ENCODE measurements at places on chromosomes 11 and 22. TPM values are rescaled to one million over a fixed set of nuclear protein-coding genes. Genes with fewer than 3 reads are reported as not detected.

- no peaks in the 10 kb centered on the region for H3K4me1 ChIP-seq
- no peaks in the 10 kb centered on the region for H3K27me3 ChIP-seq
- DNase-seq, result no peak
These were observed 37.3 kb downstream of the KIAA0930 start for GRCh38 chr22:45203150-45203951.

Gene DDI1
- not detected for total RNA-seq

Gene ARHGAP8
- total RNA-seq, result 1.8 TPM

Gene FGF19
- total RNA-seq, result not detected

Gene ELFN2
- total RNA-seq, result 0.76 TPM

DNA sequence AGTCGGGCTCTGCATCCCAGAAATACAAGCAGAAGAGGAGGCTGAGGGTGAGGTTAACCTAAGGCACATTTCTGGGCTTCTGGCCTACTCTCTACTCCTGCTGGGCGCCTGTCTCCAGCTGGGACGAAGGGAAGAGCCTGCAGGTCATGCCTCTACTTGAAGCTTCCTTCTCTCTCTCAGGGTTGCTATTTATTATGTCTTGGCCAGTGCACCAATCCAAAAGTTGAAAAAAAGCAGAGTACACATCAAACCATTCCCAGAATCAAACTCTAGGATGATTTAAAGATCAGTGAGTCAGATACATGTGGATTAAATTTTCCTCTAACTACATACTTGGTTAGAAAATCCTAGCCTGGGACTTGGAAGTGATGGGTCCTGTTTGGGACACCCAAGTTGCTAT, 60.2 kb upstream of the CDON start:
- H3K4me1 ChIP-seq, result peaks cover 7% of the 10 kb centered on the region
- peak overlapping the region; percentile 89 for H3K27ac ChIP-seq
- H3K27me3 ChIP-seq, result no peaks in the 10 kb centered on the region

- no peaks in the 10 kb centered on the region for H3K4me1 ChIP-seq
- no peaks in the 10 kb centered on the region for H3K27me3 ChIP-seq
- no peak for DNase-seq
- no peak overlapping the region for H3K4me3 ChIP-seq
These were observed 167.0 kb downstream of the TENM4 start for GRCh38 chr11:79273781-79274180.

Gene SSTR3
- total RNA-seq, result 5.8 TPM

- peak overlapping the region; percentile 79 for H3K4me3 ChIP-seq
- no peaks in the 10 kb centered on the region for H3K36me3 ChIP-seq
- H3K27me3 ChIP-seq, result no peaks in the 10 kb centered on the region
These were observed 438 bp downstream of the ZW10 start for GRCh38 chr11:113773092-113773415.

Gene MED17
- total RNA-seq, result 56.2 TPM

- H3K4me3 ChIP-seq, result no peak overlapping the region
- H3K36me3 ChIP-seq, result no peaks in the 10 kb centered on the region
- H3K4me1 ChIP-seq, result no peaks in the 10 kb centered on the region
- H3K27ac ChIP-seq, result no peak overlapping the region
- H3K27me3 ChIP-seq, result no peaks in the 10 kb centered on the region
These were observed 418.3 kb downstream of the TBC1D22A start for GRCh38 chr22:47180796-47181195.

DNA sequence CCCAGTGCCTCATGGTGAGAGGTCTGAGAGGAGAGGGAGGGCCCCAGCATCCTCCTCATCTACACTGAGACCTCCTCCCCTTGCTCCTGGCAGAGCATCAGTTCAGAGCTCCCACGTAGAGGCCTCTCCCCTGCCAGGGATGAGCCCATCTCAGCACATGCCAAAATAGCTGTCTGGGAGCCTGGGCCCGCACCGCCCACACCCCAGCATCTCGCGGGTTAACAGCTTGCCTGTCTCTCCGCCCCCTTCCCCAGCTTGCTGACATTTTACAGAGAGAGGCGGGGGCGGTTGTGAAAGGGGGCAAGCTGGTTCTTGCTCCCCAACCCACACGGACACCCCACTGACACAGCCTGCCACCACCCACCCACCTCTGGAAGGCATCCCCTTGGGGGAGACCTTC, 6.4 kb downstream of the DGKZ start:
- H3K27me3 ChIP-seq, result no peaks in the 10 kb centered on the region
- H3K4me1 ChIP-seq, result peaks cover 6% of the 10 kb centered on the region
- no peak overlapping the region for H3K4me3 ChIP-seq
- peak overlapping the region; percentile 4 for H3K27ac ChIP-seq
- peak; percentile 50 for DNase-seq

DNA sequence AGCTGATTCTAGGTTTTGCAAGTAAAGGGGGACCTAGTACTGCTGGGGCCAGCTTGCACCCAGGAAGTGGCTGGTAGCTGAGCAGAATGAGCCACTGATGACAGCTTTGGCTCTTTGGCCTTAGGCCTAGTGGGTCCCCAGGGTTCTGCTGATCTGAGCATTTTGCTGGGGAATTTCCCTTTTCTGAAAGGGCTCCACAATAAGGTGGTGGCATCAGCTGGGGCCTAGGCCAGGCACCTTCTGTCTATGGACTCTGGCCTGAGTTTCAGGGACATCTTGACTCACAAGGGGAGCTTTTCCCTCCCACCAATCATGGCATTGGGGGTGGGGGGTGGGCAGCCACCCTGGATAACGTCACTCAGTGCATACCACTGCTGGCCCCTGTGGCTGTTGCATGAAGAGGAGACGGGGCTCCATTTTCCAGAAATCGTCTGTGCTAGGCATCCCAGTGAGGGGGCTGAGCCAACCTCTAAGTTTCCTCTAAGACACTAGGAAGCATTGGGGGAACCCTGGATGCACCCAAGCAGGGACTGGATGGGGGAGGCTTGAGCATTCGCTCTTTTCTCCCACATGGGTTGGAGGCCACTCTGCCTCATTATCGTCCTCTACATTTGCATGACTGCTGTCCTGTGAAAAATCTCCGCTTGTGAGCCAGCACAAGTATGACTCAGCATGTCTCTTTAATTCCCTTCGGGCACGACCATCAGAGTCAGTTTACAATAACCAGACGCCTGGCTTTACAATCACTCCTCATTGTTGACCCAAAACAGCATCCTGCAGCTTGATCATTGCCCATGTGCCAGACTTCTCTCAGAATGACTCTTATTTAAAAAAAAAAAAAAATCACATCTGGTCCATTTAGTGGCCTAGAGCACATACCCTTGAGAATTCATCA, 145.0 kb upstream of the THY1 start:
- H3K36me3 ChIP-seq, result no peaks in the 10 kb centered on the region
- DNase-seq, result no peak
- H3K4me1 ChIP-seq, result no peaks in the 10 kb centered on the region
- no peak overlapping the region for H3K27ac ChIP-seq
